Forelimb muscle (tissue), 1 donor: ENCODE measurements at places on chromosomes 6 and 20. TPM values are rescaled to one million over a fixed set of nuclear protein-coding genes. Genes with fewer than 3 reads are reported as not detected.
A peak's percentile ranks its signal among the peaks of the same experiment; 100 is the strongest.

Gene ULBP3
- 1.9 TPM for polyA plus RNA-seq

Gene CALHM4
- polyA plus RNA-seq, result not detected

Gene MYMX
- polyA plus RNA-seq, result 21.9 TPM

Gene HLA-C
- 51.5 TPM for polyA plus RNA-seq

Gene BANF2
- polyA plus RNA-seq, result not detected

Gene CCN6
- polyA plus RNA-seq, result 0.15 TPM

Gene DACT2
- 1.6 TPM for polyA plus RNA-seq

Gene CCND3
- polyA plus RNA-seq, result 86.6 TPM

DNA sequence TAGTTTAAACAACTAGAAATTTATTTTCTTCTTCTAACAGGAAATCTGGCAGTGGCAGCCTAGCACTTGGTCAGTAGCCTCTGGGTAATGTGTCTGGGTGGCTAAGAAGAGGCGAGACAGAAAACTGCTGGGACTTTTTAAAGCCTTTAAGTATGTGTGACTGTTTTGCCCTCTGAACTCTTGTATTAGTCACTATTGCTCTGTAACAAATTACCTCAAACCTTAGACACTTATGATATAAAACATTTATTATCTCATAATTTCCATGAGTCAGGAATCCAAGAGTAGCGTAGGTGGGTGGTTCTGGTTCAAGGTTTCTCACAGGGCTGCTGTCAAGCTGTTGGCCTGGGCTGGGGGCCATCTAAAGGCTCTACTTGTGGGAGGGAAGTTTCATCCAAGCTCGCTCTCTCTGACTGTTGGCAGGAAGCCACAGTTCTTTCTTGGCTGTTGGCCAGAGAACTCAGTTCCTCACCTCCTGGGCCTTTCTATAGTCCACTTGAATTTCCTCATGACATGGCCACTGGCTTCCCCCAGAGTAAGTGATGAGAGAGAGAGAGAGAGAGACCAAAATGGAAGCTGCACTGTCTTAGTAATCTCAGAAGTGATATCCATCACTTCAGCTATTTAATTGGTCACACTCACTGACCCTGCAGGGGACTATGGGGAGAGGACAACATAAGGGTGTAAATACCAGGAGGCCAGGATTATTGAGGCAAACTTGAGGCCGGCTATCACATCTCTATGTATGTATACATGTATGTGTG is 17.4 kb upstream of the TBC1D22B start:
- DNase-seq, result peak; percentile 95

DNA sequence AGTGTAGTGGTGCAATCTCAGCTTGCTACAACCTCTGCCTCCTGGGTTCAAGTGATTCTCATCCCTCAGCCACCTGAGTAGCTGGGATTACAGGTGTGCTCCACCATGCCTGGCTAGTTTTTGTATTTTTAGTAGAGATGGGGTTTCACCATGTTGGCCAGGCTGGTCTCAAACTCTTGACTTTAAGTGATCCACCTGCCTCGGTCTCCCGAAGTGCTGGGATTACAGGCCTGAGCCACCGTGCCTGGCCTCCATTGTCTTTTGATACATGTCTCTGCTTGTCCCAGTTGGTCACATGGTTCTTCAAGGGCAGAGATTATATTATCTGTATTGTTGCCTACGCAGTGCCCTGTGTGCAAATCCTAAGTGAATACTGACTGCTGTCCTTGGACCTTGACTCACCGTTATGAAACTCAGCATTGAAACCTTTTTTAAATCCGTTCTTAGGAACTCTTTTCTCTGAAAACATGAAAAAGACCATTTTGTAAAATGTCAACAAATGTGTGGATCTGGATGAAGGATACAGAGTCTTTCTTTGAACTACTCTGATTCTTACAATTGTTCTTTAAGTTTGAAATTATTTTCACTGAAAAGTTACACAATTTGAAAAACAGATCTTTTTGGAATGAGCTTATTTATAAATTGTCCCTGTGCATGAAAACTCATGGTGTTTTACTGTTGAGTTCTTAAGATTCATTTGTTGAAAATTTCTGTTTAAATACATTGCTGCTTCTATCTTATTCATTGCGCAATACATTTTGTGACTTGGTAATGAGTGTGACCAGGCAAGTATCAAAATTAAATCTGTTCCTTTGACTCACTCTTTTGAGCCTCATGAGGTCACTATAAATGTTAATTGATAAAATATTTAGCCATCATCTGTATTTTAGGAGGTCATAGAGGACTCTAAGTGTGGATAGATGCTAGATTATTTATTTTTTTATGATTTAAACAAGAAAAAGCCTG is 293.5 kb downstream of the UTRN start:
- DNase-seq, result no peak

- DNase-seq, result no peak
These were observed 87.2 kb downstream of the FKBP5 start for GRCh38 chr6:35601331-35602132.

- no peak for DNase-seq
These were observed 55.6 kb upstream of the MPC1 start for GRCh38 chr6:166438211-166438861.

DNA sequence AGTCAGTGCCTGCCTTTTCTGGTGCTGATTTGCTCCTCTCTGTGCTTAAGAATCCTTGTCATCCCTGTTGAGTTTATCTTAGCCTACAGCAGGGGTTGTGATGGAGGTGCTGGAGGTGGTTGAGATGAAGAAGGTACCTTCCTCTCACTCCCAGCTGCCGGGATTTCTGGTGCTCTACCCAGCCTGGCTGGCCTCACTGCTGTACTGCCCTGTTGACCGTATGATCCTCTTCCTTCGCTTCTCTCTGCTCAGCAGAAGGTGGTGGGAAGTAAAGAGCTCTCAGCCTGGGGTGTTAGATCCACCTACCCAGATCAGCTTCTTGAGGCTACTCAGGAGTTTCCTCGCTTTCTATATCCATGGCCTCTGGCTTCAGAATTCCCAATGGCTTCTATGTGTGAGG is 101.0 kb upstream of the NXT1 start:
- DNase-seq, result no peak

- DNase-seq, result peak; percentile 26
These were observed 214.9 kb upstream of the KCNG1 start for GRCh38 chr20:51237791-51238190.

DNA sequence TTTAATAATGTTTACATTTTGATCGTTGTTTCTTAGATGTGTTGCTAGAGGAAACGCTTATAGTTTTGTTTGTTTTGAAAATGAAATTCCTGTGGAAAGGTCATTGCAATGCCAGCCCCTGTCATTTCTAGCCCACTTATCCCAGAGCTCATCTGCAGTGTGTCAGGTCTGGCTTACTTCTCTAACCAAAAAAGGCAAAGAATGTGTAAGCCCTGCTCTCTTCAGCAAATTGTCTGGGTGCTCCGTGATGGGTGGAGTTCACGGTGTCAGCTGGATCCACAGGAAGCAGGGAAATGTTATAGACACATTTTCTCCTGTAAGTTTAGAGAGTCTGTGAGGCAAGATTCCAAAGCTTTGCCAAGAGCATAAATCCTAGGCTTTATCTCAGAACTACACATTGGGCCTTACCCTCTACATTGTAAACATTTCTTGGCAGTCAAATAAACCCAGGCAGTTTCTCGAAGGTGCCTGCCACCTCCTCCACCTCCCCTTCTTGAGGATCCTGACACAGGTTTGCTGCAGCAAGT is 50.9 kb downstream of the RPRD1B start:
- no peak for DNase-seq

GRCh38 chr20:63056236-63057170 is 49.7 kb upstream of the BHLHE23 start:
- no peak for DNase-seq

GRCh38 chr6:52577022-52577777 is at the start of gene TRAM2:
Gene TRAM2, minus strand, starts transcription at chr6:52577060. Its CDS starts 145 bp downstream, at chr6:52576915.
- no peak for DNase-seq
